ENCODE measurements at places on chromosomes 1 and 21.

GRCh38 chr1:34709547-34709946 lies 45.3 kb upstream of the GJB5 start:
- DNase-seq, result no peak

DNA sequence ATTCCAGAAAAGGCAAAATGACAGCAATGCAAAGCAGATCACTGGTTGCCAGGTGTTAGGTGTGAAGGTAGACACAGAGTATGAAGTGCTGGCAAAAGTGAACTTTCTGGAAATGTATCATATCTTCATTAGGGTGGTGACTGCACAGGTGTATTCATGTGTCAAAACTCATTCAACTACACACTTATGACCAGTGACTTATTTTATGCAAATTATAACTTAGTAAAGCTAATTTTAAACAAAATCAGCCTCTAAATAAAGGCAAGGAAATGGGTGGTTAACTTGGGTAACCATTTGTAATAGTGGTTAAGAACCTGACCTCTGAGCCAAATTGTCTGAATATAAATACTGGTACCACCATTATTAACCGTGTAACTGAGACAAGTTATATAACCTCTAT lies 7.4 kb downstream of the COP1 start:
- DNase-seq, result no peak

DNA sequence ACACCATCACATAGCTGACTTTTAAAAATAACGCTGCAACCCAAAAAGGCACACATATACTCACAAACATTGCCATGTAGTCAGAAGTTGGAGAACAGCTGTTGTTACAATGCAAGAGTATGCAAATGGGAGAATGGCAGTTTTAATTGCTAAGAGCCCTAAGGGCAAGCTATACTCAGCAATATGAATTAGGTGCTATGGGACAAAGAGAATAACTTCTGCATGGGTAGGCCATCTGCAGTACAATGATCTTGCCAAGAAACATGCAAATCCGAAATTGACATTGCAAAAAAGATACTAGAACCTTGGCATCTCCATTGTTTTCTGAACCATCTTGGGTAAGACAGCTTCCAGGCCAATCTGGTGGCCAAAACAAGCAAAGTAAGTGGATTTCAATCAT lies 697.8 kb downstream of the LRRIQ3 start:
- DNase-seq, result no peak

- no peak for DNase-seq
Observed at GRCh38 chr1:151832318-151832980, 847 bp upstream of the RORC start.

DNA sequence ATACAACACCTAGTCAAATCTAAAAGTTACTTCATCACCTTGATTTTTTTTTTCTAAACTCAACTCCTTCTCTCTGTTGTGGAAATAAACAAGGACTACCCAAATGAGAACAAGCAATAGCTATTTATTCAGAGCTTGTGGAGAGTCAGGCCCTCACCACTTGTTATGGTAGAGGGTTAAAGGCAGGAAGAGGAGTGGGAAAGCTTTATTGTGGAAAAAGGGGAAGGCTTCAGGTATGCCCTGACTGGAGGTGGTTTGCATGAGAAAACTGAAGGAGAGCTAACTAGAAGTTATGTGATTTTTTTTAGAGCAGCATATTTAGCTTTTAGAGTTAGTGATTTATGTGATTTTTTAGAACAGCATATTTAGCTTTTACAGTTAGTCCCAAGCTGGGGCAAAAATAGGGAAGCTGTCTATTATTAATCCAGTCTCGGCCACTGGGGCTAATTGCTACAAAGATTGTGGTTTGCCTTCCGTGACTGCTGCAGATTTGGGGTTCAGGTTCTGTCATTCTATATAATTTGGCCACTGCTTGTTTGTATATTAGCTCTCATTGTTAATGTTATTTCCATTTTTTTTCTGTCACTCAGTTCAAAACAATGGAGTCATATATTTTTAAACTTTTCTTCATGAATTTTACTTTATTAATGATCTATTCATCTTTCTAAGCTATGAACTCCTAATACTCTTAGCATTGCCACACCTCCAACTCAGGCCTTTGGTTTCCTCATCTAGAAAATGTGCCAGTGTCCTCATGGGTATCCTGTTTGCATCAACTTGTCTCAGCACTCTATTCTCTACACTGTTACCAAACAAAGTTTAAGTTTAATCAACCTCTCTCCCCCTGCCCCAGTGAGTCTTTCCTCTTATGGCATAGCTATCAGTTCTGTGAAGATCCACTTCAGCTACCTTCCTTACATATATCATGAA lies 713.0 kb downstream of the BRINP3 start:
- DNase-seq, result no peak
